ENCODE measurements at places on chromosomes 16 and 17. TPM values are rescaled to one million over a fixed set of nuclear protein-coding genes. Genes with fewer than 3 reads are reported as not detected.

TBC1D3H gene
- not detected for total RNA-seq

DNA sequence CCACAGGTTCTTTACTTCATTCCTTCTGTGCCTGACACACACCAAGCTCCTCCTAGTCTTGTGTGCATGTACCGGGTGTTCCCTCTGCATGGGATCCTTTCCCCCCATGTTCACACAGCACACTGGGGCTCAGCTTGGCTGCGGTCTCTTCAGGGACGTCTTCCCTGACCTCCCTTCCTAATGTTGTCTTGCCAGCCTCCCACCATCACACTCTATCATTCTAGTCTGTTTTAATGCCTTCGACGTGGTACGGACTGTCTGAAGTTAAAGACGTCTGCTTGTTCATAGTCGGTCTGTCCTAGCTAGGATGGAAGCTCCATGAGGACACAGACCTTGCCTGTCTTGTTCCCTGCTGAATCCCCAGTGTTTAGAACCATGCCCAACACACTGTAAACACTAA lies 60.1 kb downstream of the USP31 start:
- no peak for DNase-seq

DNA sequence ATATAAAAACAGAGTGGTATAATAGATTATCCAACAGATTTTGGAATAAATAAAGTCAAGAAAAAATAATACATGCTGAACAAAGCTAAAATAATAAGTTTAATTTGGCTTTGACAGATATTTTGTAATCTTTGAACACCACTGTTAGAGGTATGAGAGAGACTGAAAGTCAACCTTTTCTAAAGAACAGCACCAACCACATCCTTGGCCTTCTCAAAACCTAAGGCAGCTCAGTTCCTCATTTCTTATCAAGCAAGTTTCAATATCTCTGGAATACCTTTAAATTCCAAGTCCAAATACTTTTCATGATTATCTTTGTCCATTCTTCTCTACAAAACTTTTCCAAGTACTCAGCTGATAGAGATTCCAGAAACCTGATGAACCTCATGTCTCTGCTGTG lies 1603.8 kb downstream of the CDH8 start:
- DNase-seq = no peak

DNA sequence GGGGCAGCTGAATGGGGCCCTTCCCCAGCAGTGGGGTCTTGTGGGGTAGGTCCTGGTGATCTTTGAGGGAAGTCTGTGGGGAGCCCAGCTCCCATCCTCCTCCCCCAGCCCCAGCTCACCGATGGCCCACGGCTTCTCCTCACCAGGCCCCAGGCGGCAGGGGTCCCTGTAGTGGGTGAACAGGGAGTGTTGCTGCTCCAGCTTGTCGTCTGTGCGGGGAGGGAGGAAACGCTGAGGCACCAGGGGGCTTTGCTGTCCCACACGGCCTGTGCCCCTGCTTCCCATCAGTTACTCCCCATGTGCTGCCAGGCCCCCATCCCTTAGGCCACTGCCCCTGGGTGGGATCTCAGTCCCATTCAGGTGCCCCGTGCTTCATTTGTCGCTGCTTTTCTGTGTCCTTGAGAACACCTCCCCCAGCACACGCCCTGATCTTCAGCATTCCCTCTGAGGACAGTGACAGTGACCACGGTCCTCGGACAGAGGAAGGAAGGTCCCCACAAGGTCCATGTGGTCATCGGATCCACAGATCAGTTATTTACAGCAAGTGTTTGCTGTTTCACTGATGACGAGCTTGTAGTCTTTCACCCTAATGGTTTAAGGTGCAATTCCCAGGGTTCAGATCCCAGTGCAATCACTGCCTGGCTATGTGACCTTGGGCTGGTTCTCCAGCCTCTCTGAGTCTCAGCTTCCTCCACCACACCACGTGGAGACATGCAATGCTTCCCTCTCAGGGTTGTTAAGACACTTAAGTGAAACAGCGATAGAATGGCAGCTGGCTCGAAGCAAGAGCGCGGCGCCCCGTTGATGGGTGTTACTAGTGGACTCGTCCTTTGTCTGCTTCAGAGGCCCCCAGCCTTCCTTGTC lies 53.1 kb downstream of the PRMT7 start:
- DNase-seq = no peak

DNA sequence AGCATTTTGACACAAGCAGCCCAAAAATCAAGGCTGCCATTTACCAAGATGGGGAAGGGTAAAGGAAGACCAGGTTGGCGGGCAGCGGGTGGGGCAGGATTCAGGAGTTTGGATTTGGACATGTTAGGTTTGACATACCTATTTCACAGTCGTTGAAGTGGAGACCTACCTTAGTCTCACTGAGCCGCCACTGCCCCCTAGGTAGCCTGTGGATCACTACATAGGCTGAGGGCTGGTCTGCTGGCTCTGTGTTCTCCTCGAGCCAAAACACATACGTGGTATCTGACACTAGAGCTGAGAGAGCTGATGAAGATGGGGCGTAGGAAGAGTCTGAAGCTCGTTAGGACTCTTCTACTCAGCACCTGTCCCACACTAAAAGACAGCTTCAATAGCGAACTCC lies 115.1 kb downstream of the HIC1 start:
- DNase-seq = peak; percentile 56

DNA sequence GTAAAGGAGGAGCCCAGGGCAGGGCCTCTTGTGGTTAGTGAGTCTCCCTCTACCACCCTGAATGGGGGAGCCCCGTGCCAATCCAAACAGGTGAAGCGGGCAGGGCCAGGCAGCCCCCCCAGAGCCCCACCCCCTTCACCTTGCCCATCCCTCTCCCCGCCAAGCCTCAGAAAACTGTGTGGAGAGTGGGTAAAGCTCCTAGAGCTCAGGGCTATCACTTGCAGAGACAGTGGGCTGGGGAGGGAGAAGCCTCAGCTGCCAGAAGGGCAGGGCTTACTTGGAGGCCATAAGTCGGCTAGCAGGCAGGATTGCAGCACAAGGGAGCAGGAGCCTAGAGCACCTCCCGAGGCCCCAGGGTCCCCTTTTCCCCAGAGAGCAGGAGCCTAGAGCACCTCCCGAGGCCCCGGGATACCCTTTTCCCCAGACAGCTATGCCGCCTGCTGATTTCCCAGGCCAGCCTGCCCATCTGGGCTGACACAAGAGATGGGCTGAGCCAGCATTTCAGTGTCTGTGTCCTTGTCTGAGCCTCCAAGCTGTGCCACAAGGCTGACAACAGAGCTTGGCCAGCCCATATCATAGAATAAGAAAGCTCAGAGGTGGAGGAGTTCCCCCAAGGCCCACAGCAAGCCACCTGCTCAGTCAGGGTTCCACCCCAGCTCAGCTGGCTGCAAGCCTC lies 6.7 kb upstream of the KRT14 start:
- no peak for DNase-seq

GRCh38 chr17:73293480-73293911 lies 18.3 kb downstream of the CDC42EP4 start:
- DNase-seq = no peak

KRTAP2-2 gene
- not detected for total RNA-seq

DNA sequence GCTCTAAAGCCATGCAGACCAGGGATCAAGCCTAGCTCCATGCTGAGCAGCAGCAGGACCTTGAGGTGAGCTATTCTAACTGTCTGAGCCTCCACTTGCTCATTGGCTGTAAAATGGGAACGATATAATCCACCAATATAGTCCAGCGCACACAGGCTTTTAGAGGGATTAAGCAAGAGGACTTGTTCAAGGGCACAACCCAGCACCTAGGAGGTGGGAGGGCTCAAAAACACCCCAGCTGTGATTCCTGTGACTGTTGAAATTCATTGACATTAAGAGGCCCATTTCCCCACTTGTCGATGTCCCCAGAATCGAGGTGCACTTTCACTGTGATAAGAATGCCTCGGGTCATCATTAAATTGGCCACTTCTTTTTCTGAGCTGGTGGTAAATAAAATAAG lies 4.1 kb downstream of the USH1G start:
- no peak for DNase-seq

RAC3 gene
- total RNA-seq = 5.8 TPM

Data from activated CD8-positive, alpha-beta T cell treated with anti-CD3 and anti-CD28 coated beads for 36 hours (primary cell).